Activated T-helper 1 cell treated with anti-CD3 and anti-CD28 coated beads, Interleukin-12 subunit alpha, Interleukin-12 subunit beta, Interleukin-2, Interleukin-4 antibody, amounts not matched to agents 30 ng/mL and 10 ng/mL and 1 ng/mL, durations not matched to agents 14 hours and 24 hours and 36 hours (primary cell): ENCODE measurements at places on chromosomes 5 and 9. TPM values are rescaled to one million over a fixed set of nuclear protein-coding genes. Genes with fewer than 3 reads are reported as not detected.
A peak's percentile ranks its signal among the peaks of the same experiment; 100 is the strongest.

DNA sequence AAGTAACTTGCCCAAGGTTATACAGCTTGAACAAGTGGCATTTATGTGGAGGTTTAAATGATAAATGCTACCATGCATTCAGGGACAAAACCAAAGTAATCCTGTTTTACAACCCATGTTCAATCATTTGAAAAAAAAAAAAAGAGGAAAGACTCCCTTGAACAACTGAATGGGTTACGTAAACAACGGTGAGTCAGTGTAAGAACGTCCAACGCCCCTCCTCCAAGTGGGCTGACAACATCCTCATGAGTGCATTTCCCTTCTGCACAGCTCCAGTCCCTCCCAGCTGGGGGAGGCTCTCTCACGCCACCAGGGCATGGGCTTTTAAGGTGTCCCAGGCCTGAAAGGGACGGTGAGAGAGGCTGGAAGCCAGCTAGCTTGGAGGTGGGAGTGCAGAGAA is 90.0 kb downstream of the PRRT1B start:
- peak; percentile 74 for DNase-seq

CARD9 gene
- total RNA-seq: 7.1 and 7.2 TPM in 2 replicates

DNA sequence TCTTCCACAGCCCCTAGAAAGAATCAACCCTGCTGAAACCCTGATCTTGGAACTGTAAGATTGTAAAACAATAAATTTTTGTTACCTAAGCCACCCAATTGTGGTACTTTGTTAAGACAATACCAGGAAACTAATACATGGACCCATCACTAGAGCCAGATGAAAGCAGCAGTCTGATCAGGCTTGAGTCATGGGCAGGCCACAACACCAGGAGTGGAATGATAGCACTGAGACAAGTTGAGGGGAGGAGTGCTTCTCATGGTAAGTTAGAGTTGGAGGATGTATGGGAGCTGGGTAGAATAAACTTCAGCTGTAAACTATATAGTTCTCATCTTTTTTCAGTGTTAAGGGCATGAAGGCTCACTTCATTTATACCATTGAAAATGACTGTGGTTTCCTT is 164.4 kb upstream of the OR13F1 start:
- no peak for DNase-seq

DNA sequence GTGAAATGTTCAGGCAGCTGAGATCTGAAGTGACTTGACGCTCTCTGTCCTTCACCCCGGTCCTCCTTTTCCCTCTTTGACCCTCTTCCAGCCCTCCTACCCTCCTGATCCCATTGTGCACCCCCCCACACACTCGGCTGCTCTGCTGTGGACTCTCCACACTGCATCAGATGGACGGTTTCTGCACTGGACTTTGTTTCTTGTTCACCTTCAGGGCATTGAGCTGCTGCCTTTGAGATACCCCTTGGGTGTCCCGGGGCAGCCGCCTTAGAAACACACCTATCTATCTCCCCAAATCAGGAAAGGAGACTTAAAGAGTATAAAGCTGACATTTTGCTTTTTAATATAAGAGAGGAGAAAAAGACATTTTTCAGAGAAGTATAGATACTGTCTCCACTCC is 27.5 kb downstream of the AMBP start:
- no peak for DNase-seq

CCDC192 gene
- not detected in 2 replicates for total RNA-seq

SLC38A9 gene
- 22.9 and 25.7 TPM in 2 replicates for total RNA-seq

GRCh38 chr9:17057729-17058128 is 77.1 kb upstream of the CNTLN start:
- DNase-seq: no peak

GRCh38 chr5:38650946-38651345 is 94.5 kb upstream of the LIFR start:
- DNase-seq: no peak

DNA sequence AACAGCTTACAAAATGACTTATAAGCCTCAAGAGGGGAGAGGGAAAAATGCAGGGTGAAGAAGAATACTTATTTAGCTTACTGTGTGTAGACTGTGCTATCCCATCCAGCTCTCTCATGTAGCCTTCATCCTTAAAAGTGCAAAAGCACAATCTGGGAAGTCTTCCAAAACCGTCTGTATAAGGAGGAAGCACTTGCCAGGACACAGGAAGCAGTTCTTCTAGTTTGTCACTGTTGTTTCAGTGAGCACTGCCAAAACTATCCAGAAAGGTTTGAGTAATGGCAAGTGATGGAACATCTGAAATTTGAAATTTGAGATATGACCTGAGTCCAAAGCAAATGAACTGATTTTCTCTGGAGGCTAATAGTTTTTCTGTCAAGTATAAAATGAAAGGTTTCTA is 140.8 kb upstream of the ISL1 start:
- no peak for DNase-seq

GRCh38 chr5:107669096-107670031 is 1.4 kb downstream of the EFNA5 start:
- DNase-seq: no peak

- DNase-seq: no peak
These were observed 124.2 kb upstream of the MAST4 start for GRCh38 chr5:66472010-66472409.

CDX1 gene
- total RNA-seq: not detected in 2 replicates

ADGRD2 gene
- total RNA-seq: not detected in 2 replicates

TMC1 gene
- total RNA-seq: not detected in 2 replicates

FAXDC2 gene
- not detected in 2 replicates for total RNA-seq

DNA sequence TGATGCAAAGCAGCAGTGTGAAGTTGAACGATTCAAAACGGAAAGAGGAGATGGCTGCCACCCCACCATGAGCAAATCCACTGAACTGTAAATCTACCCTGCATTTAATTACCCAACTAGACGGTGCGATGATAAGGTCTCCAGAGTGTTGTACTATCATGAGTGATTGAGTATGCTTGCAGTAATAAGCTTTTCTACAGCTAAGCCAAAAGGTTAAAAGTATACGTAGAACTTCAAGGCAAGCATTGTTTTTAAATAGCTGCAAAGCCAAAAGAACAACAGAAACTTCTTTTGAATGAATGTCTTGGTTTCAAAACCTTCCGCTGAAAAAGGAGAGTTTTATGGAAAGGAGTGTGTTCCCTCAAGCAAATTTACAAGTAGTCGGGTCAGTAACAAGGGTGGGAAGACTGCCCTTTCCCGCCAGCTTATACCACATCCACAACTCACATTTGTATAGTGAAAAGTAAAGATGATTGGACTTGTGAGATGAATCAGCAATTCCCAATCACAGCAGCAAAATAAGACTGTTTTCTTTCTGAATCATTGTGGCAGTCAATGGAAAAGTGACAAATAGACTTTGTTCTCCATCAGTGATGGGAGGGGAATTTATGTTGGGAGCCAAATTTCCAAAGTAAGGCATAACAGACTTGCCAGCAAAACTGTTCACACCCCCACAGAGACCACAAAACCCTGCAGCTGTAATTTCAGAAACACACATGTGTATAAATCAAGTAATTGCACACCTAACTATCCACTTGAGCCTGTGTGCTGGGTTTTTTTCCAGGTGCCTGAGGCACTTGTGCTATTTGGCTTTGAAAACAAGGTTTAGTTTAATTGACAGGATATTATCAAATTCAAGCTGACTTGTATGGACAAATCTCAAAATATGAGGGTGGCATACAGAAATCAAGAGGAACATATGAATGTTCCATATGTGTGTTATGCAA is 407.7 kb upstream of the GRAMD2B start:
- DNase-seq: no peak
